Cerebellum (tissue), 4 donors: ENCODE measurements at places on chromosomes 4 and X.

DNA sequence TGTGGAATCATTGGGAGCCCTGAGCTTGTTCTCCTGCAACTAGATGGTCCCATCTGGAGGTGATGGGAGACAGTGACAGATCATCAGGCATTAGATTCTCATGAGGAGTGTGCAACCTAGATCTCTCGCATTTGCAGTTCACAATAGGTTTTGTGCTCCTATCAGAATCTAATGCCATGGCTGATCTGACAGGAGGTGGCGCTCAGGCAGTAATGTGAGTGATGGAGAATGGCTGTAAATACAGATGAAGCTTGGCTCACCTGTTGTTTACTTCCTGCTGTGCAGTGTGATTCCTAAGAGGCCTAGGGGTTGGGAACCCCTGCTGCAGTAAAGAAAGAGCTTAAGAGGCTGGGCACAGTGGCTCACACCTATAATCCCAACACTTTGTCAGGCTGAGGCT, 42.2 kb upstream of the PUDP start:
- no peak for DNase-seq

- no peak for DNase-seq
Measured at GRCh38 chr4:78732332-78733104, 43.6 kb upstream of the BMP2K start.

DNA sequence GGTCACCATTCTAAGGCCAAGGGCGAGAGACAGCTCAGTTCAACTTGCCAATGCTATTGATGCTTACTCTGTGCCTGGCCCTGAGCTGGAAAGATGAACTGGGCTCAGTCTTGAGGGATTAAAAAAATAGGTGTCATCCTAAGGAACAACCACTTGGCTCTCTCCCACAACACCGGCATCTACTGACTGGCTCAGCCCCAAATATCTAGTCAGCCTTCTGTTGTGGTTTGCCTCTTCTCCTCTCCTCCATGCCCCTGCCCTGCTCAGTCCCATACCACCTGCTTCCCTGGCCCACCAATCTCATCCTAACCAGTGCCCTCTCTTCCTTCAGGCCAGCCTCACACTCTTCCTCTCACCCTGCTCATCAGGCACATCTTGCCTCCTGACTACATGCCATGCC, 29.6 kb downstream of the KDM5C start:
- peak; percentile 35 for DNase-seq

DNA sequence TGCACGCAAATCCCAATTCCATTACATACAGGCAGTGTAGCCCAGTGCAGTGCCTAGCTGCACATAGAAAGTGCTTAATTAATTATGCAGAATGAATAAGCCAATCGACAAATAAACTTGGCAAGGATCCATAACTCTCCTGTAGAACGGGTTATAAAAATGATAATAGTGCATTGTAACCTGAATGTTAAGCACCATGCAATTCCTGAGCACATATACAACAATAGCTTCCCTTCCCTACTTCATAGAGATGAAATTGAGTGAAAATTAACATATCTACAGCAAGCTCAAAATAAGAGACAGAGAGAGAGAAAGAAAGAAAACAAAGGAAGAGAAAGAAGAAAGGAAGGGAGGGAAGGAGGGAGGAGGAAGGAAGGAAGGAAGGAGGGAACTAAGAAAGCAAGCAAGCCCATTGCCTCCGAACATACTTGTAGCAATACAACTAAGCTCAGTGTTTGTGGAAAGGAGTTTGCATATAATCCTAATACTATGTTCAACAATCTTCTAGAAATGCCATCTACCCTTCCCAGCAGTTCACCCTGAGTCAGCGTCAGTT, 1074.0 kb upstream of the LCORL start:
- no peak for DNase-seq

DNA sequence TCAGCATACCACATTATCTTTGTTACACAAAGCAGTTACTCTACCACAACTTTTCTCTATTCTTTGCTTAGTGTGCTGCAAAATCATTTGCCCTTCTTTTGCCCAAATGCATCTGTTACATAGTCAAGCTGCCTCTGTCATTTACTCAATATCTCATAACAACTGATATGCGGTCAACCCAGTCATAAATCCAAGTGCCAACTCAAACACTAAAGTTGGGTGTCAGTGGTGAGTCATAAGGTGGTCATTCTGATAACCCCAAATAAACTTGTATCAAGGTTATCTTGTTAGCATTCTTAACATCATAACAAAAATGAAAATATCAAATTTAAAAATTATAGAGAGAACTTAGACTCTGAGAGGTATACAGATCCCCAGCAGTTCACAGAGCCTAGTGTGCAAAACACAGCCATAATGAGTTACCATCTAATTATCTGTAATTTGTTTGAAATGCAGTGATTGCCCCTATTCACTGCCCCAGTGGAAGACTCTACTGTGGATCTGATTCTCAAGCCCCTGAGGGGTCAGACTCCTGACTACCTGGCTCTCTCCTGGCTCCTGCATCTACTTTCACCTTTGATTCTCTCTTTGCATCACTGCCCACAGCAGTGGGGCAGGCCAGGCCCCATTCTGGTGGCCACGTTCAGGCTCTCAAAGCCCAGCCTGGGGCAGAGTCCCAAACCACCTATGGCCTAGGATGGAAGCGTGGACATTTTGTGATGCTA, 29.2 kb downstream of the TBC1D9 start:
- no peak for DNase-seq

GRCh38 chrX:24025741-24026403, 1.1 kb downstream of the KLHL15 start:
- DNase-seq: no peak

GRCh38 chr4:187370918-187371317, 624.7 kb upstream of the ZFP42 start:
- DNase-seq: no peak

- no peak for DNase-seq
Measured at GRCh38 chrX:70044541-70045245, 5.0 kb downstream of the AWAT2 start.

- no peak for DNase-seq
Measured at GRCh38 chr4:110619463-110620247, 3.2 kb downstream of the PITX2 start.

DNA sequence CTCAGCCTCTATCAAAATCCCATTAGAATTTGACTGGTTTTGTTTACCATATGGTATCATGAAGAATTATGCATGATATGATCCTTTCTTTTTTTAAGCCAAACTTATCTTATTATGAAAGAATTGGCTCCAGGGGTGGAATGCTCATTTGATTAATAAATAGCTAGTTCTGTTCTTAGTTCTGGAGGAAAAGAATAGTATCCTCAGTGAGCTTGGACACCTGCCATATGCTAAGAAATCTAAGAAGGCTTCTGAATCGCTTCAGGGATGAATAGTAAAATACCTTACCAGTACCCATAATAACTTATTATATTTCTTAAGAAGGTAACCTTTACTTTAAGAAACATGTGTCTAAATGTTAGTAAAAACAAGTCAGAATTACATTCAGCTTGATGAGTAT, 803.6 kb downstream of the ADGRL3 start:
- DNase-seq: no peak

DNA sequence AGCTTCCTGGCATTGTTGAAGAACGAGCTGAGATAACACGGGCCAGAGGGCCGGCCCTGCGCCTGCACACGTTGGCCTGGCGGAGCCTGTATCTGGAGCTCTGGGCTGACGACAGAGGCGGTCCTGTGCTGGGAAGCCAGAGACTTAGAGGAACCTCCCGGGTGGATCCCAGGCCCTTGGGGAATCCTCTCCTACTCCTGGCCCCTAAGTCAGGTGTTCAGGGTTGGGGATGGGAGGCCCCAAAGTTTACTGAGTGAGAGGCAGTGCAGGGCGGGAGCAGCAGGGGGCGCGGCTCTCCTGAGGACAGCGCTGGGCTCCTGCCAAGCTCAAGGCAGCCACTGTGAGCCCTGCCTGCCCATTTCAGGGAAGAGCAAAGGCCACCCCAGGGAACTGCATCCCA, 2.5 kb upstream of the HTRA3 start:
- no peak for DNase-seq

DNA sequence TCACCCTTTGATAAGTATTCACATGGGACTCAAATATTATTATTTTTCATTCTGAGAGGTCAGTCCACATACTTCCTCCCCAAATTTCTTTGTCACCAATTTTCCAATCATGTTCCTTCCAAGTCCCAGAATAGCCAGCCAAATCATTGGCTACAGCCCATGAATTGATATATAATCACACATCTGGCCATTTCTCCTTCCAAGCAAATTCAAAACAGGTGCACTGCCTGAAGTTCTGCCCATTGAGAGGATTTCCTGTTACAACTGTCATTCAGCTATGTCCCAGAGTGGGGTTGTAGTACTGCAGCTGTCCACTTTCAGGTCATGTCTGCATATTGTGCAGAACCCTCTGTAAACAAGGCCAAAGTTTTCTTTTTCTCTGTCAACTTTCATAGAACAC, 347.8 kb downstream of the GRID2 start:
- no peak for DNase-seq

DNA sequence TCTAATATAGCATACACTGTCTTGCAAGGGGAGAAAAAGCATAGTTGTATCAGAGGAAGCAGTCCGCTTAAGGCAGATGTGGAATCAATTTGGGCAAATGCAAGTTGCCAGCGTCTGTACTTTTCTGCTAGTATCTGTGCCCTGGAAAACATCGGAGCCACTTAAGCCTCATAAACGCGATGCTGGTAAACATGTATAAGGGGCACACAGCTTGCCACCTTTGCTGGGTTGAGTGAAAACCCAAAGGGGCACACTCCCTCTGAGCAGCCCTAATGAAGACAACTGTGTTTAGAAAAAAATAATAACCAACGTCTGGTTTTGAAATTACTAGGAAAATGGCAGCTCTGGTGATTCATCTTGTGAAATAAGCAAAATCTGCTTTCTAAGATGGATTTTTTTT, 24.3 kb downstream of the SMIM20 start:
- DNase-seq: no peak

DNA sequence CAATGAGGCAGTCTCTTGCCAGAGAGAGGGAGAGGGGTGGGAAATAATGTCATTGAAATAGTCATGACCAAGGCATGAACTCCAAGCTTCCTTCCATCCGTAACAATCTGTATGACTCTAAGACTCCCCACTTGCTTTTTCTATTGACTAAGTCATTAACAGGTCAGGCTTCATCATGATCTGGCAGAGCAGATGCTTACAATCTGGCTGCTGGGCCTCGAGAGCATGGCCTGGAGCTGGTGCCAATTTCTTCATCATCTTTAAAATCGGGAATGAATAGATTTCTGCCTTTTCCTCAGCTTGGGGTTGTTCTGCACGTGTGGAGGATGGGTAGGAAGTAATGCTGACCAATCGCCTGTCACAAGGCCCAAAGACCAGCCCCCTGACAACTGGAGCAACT, 280.6 kb upstream of the CLNK start:
- no peak for DNase-seq
